Right ventricle myocardium superior (tissue), 1 donor: ENCODE measurements at places on chromosomes 1 and 21.

- no peak for DNase-seq
These were observed 20.9 kb downstream of the GADD45A start for GRCh38 chr1:67705735-67706453.

DNA sequence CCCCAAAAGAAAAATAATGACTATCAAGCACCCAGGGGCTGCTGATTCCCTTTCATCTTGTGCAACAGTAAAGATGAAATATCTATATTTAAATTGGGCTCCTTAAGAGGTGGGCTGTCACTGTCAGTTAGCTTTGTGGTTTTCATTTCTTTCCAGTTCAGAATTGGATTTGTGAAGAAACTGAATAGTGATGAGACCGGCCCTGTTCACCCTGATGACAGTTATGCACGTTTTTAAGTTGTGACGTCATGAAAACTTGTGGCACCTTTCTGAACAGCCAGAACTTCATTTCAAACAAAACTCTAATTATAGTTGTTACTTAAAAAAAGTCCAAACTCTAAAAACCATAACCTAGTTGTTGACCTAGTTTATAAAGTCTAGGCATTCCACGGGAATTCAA, 125.9 kb downstream of the RUNX1 start:
- DNase-seq, result no peak

GRCh38 chr1:207830788-207831187, 78.9 kb downstream of the CD46 start:
- peak; percentile 72 for DNase-seq

DNA sequence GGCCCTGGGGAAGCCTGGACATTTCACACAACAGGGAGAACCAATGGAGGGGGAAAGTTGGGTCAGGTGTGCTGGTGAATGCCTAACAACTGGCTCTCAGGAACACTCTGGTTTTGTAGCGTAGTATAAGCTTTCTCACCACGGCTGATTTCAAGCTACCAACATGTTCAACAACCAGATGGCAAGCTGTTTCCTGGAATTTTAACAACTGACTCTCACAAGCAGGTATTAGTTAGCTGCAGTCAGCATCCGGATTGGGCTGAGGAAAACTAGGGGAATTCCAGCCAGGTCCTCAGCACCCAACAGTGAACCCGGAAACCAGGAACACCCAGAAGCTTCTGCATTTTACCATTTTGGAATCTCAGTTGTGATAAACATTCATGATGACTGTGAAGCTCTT, 162.3 kb upstream of the CAMK1G start:
- no peak for DNase-seq

GRCh38 chr1:160581961-160582360, 2.7 kb upstream of the CD84 start:
- no peak for DNase-seq

- no peak for DNase-seq
These were observed 26.5 kb downstream of the SFT2D2 start for GRCh38 chr1:168252204-168252733.

DNA sequence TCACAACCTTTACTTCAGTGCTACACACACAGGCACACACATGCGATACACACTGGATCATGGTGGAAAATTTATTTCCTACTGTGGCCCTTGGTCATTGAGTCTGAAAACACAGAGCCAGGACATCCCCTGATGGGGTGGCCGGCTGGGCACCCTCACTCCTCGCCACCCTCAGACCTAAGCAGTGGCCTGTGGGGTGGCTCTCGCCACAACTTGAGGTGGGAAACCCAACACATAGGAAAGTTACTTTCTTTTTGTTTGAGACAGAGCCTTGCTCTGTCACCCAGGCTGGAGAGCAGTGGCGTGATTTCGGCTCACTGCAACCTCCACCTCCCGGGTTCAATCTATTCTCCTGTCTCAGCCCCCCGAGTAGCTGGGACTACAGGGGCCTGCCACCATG, 19.4 kb downstream of the CRYAA start:
- peak; percentile 13 for DNase-seq

GRCh38 chr1:181746224-181746623, 262.9 kb downstream of the CACNA1E start:
- DNase-seq, result no peak

GRCh38 chr1:229197265-229197585, 73.7 kb upstream of the RAB4A start:
- DNase-seq, result no peak

- no peak for DNase-seq
These were observed 68.1 kb upstream of the EXO1 start for GRCh38 chr1:241779897-241780296.

DNA sequence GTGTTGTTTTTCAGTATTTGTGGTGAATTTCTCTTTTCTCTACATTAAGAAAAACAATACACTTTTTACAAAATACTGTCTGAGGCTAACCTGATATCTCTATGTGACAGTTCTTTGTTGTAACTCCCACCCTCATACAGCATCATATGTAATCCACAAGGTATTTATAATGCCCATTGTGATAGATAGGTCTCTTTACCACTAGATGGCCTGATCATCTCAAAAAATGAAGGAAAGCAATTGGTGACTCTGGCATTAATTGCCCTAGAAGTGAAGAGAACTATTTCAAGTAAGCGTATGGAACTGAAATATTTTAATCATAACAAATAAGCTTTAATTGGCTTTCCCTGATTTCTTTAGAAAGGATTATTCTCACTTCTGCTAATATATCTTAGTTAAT, 36.2 kb upstream of the HFM1 start:
- no peak for DNase-seq

DNA sequence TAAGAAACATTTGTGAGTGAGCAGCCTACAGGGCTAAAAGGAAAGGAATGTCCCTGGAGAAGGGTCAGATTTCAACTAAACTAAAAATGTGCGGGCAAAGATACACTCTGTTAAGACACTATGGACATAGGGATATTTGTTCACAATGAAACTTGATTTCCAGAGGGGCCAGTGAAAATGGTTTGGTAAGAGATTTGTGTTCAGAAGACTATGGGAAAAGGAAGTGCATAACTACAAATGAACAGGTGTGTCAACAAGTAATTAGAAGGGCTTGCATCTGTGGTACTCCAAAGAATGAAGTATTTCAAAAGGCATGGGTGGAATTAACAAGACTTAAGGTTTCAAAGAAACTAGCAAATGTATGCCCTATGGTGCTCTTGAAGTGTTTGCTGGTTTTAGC, 60.4 kb downstream of the NME7 start:
- no peak for DNase-seq
